ENCODE measurements at places on chromosomes 6 and 20. TPM values are rescaled to one million over a fixed set of nuclear protein-coding genes. Genes with fewer than 3 reads are reported as not detected.

GRCh38 chr6:110550353-110550752, 73.9 kb upstream of the SLC22A16 start:
- DNase-seq, result no peak

The TBXT gene
- 2,059 TPM for total RNA-seq

DNA sequence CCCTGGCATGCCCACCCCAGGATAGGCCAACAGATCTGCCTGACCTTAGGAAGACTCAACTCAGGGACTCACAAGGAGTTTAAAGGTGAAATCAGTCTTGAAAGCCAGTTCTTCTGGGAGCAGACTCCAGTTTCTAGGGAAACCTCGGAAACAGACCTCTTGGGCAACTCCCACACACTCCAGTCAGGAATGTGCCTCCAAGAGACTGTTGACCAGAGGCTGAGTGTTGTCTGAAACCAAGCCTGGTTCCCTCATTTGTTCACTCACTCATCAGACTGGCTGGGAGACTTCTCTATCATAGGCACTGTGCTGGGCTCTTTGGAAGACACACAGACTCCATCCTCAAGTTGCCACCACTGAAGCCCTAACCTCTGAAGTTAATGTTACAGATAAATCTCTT, 1.8 kb downstream of the TREM1 start:
- no peak for DNase-seq

The CALHM6 gene
- total RNA-seq, result 0.45 TPM

The FHL5 gene
- not detected for total RNA-seq

The ABHD16B gene
- total RNA-seq, result not detected

GRCh38 chr6:144912474-144912873, 627.3 kb downstream of the UTRN start:
- no peak for DNase-seq

GRCh38 chr6:137570393-137570792, 76.2 kb upstream of the OLIG3 start:
- no peak for DNase-seq

The EXOC2 gene
- 28.8 TPM for total RNA-seq

The BNIP5 gene
- total RNA-seq, result not detected

The ACTL10 gene
- not detected for total RNA-seq

Data from NCI-H460 (cell line).